ENCODE measurements at places on chromosomes 5 and 9. TPM values are rescaled to one million over a fixed set of nuclear protein-coding genes. Genes with fewer than 3 reads are reported as not detected.

- DNase-seq = no peak
Observed at GRCh38 chr5:151847871-151848270, 76.1 kb downstream of the G3BP1 start.

ITGA1 gene
- total RNA-seq = 17.0 TPM

GRCh38 chr9:18275313-18275990 lies 198.5 kb upstream of the ADAMTSL1 start:
- DNase-seq = no peak

GRCh38 chr5:133487093-133487492 lies 125.2 kb downstream of the FSTL4 start:
- DNase-seq = no peak

DNA sequence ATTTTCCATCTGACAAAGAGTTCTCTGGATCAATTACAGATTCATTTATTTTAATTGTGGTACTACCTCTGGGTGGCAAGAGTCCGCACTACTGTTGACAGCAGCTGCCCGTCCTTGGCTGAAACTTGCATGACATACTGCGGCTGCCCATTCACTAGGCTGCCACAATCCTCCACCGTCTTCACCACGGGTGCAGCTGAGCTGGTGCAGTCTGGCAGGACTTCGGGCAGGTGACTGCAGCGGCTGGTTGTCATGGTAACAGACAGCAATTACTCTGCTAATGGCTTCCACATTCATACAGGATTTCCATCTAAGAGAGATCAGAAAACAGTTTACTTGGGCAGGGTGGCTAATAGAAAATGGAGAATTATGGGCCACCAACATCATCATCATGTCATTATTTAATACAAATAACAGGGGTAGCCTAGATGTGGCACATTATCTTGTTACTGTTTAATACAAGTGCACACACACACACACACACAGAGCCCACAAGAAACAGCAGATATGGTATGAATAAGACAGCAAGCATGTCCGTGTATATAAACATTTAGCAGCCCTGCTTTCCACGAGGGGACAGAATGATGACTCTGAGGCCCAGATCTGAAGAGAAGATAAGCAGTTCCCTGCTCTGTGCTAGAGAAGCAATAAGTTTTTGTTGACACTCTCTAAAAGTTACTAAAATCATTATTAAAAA lies 112.3 kb downstream of the MARCHF3 start:
- DNase-seq = no peak

GRCh38 chr5:111755942-111756381 lies 1.0 kb downstream of the NREP start:
- DNase-seq = no peak

PCDHB11 gene
- 3.3 TPM for total RNA-seq

GRCh38 chr9:6686396-6686795 lies 40.9 kb upstream of the GLDC start:
- no peak for DNase-seq

GRCh38 chr5:6686915-6687409 lies 26.3 kb upstream of the TENT4A start:
- DNase-seq = peak; percentile 71

DNA sequence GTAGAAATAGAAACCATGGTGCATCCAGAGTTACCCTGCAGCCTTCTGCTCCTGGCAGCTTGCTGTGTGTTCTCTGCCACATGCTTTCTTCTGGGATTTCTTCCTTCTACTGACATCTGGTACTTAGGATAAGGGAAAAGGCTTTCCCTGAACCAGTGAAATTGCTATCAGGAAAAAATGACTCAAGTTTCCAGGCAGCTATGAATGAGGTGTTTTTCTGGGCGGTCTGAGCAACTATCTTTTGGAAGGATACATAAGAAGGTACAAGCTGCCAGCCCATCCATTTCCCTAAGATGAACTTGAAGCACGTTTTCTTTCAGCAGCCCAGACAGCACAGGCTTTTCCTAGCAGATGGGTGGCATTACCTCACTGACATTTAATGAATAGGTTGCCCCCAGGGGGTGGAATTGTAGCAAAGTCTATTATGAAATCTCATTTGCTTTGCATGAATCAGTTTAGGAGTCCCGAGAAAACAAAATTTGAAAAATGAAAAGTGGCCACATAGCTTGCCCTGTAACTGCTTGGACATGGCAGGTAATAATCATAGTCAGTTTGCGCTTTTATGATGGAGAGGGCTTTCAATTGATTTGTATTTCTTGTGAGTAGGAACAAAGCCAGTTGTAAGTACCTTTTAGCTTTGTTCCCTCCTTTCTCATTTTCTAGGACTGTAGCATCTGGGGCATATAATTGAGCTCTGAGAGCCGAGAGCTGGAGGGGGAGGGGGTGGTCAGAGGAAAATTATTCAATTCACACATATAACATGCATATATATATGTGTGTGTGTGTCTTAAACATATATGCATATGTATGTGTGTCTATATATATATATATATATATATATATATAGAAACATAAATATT lies 108.5 kb downstream of the C9orf152 start:
- DNase-seq = no peak

DNA sequence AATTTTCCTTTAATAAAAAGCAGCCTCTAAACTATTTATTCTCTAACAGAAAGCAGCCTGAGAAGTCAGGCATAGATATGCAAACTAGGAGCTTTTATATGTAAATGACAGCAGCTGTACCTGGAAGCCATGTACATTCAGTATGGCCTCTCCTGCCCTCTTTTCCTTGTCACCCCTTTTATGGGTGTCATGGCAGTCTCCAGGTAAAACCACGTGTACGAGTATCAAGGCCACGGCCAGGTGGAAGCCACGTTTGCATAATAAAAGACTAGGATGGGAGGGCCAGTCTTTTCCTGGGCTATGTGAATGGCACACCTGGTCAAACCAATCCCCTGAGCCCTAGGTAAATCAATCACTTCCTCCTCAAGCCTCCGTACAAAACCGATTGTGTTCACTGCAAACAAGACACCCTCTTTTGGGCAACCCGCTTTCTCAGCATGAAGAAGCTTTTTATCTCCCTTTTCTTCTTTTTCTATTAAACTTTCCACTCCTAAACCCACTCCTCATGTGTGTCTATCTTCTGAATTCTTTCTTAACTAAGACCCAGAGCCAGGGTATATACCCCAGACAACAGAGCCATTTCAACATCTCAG lies 419.5 kb upstream of the CTNND2 start:
- no peak for DNase-seq

GRCh38 chr9:85079349-85079748 lies 409.8 kb downstream of the NTRK2 start:
- no peak for DNase-seq

GRCh38 chr9:92534204-92534603 lies 1.6 kb downstream of the ECM2 start:
- no peak for DNase-seq

DNA sequence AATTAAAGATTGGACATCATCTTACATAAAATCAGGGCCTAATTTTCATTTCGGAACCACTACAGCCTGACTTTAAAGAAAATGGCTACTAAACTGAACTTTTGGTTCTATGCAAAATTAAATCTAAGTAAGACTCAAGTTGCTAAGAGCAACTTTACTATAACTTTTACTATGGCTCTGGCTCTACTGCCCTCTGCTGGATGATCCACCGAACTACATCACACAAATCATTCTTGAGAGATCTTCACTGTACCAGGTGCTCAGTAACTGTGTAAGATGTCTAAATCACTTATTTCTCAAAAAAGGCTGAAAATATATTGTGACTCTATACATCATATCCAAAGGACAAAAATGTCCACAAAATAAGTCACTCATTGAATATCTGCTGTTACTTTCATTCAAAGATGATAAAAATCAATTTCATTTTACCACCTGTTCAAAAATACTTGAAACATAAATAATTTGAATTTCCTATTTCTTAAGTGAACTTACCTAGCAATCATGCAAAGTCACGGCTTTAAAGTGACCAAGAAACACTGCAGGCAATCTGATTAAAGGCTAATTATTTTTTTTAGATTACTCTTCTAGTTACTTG lies 13.5 kb downstream of the MOCS2 start:
- no peak for DNase-seq

HTR1A gene
- 0.90 TPM for total RNA-seq

GABBR2 gene
- 6.4 TPM for total RNA-seq

SLC34A3 gene
- 0.81 TPM for total RNA-seq

DNA sequence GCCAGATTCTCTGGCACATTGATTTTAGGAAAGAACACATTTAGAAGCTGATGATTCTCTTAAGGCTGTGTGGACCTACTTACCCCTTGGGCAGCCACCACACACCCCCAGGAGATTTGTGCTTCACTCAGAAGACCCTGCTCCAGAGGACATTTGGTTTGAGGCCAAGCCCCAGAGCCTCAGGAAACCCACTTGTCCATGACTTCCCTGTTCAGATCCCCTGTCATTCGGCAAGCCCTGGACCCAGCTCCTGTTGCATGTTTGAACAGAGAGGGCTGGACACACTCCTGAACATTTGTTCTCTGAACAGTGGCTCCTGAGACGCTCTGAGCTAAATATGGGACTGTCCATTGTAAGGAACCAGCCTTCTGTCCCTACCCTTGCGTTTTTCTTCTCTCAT lies 82.1 kb downstream of the AMBP start:
- DNase-seq = peak; percentile 39

GRCh38 chr5:61638476-61638875 lies 306.4 kb downstream of the ZSWIM6 start:
- DNase-seq = no peak

- DNase-seq = no peak
Observed at GRCh38 chr9:353077-353476, 138.4 kb downstream of the DOCK8 start.

All from type B pancreatic cell (in vitro differentiated cells).